Activated naive CD4-positive, alpha-beta T cell (primary cell): ENCODE measurements at places on chromosomes 6 and 20.
A peak's percentile ranks its signal among the peaks of the same experiment; 100 is the strongest.

- no peak for DNase-seq
These were observed 275.0 kb upstream of the PREP start for GRCh38 chr6:105677671-105678475.

GRCh38 chr6:89214197-89214596 is 3.0 kb downstream of the GABRR1 start:
- no peak for DNase-seq

DNA sequence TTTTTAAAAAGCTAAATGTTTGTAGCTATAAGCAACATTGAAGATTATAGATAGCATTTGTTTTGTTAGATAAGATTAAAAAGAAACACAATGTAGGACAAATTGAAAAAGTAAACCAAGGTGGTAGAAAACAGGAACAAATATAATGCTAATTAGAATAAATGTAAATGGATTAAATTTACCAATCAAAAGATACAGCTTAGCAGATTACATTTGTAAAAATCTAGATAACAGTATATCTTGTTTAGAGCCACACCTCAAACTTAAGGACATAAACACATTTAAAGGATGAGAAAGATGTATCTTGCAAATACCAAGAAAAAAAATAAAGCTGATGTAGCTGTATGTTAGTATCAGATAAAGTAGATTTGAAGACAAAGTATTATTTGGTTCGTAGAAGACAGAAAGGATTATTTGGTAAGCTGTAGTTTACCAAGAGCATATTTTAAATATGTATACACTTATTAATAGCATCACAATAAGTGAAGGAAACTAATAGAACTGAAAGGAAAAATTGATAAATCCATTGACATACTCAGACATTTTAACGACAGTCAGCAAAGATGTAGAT is 107.2 kb downstream of the TULP4 start:
- DNase-seq: no peak

- DNase-seq: no peak
These were observed 47.4 kb upstream of the KIF13A start for GRCh38 chr6:18034798-18035202.

- DNase-seq: no peak
These were observed 66.0 kb upstream of the GPR6 start for GRCh38 chr6:109912118-109912517.

- no peak for DNase-seq
These were observed 28.6 kb upstream of the PRL start for GRCh38 chr6:22325481-22325880.

- peak; percentile 32 for DNase-seq
These were observed 75.4 kb upstream of the ECI2 start for GRCh38 chr6:4210629-4211419.

DNA sequence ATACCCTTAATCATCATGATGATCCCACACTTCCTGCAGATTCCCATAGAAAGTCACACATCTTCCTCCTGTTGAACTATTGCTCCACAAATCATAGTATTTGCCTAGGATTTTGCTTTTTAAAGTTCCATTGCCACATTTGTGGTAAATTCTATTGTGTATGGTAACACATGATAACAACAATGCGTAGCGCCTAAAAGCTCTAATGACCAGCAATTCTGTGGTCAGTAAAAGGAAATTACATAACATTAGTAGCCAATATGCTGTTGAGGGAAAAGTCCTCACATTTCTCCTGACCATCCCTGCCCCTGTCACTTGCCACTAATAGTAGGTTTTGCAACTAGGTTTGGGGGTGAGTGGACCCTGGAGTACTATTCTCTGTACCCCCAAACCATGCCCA is 31.8 kb upstream of the PDE7B start:
- DNase-seq: no peak

DNA sequence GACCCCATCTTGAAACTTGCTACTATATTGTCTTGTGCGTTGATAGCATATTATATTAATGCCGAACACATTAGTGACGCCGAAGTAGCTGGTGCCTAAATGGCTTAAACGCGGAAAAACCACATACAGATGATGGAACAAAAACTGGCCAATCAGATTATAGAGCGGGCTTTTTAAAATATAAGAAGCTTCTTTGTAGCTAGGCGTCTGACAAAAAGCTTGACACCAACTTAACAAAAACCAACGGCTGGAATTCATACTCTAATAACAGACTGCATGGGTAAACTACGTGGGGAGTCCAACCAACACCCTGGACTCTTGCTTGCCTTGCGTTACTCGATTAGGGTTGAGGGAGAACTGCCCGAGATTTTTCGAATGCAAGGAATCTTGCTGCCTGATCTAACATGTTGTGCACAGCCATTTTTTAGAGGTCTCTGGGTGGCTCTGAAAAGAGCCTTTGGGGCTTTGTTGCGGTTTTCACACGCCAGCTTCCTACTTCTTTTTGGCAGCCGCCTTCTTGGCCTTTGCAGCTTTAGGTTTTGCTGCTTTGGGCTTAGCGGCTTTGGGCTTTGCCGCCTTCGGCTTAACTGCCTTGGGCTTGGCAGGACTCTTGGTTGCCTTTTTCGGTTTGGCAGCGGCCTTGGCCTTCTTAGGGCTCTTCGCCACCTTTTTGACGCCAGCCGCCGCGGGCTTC is 45.7 kb downstream of the OR2B2 start:
- DNase-seq: no peak

- no peak for DNase-seq
These were observed 33.6 kb upstream of the PREX1 start for GRCh38 chr20:48861444-48861843.

- no peak for DNase-seq
These were observed 10.6 kb downstream of the NRN1 start for GRCh38 chr6:5995949-5996713.

DNA sequence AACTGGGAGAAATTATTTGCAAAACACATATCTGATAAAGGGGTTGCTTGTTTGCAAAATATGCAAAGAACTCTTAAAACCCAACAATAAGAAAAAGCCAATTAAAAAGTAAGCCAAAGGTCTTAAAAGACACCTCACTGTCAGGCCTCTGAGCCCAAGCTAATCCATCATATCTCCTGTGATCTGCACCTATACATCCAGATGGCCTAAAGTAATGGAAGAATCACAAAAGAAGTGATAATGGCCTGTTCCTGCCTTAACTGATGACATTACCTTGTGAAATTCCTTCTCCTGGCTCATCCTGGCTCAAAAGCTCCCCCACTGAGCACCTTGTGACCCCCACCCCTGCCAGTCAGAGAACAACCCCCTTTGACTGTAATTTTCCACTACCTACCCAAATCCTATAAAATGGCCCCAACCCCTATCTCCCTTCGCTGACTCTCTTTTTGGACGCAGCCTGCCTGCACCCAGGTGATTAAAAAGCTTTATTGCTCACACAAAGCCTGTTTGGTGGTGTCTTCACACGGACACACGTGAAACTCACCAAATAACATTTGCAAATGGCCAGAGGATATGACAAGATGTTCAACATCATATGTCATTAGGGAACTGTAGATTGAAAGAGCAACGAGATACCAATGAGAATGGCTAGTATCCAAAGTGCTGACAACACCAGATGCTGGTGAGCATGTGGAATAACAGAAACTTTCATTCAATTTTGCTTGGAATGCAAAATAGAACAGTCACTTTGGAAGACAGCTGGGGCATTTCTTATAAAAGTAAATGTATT is 565.0 kb upstream of the ADGRB3 start:
- no peak for DNase-seq

GRCh38 chr6:35081426-35081851 is 59.7 kb downstream of the TCP11 start:
- DNase-seq: no peak

DNA sequence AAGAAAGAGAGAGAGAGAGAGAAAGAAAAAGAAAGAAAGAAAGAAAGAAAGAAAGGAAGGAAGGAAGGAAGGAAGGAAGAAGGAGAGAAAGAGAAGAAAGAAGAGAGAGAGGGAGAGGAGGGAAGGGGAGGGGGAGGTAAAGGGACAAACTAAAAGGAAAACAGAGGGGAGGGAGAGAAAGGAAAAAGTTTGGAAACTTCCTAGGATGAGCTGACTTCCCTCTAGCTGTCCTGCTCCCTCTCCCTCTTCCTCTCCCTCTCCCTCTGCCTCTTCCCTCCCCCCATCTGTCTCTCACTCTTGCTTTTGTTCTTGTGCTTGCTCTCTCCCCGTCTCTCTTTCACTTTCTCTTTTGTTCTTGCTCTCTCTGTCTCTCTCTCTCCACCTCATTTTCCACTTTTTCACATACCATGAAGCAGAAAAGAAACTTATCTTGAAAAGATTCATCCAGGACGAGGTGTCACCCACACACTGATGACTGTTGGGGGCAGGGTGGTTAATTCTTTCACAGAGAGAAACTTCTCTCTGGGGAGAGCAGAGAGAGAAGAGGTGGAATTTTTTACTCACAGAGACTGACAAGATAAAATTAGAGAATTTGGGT is 56.4 kb upstream of the DUSP22 start:
- no peak for DNase-seq
